ENCODE measurements at places on chromosomes 3 and 15.

GRCh38 chr15:69664572-69665571 is 212.3 kb downstream of the RPLP1 start:
- no peak for DNase-seq

DNA sequence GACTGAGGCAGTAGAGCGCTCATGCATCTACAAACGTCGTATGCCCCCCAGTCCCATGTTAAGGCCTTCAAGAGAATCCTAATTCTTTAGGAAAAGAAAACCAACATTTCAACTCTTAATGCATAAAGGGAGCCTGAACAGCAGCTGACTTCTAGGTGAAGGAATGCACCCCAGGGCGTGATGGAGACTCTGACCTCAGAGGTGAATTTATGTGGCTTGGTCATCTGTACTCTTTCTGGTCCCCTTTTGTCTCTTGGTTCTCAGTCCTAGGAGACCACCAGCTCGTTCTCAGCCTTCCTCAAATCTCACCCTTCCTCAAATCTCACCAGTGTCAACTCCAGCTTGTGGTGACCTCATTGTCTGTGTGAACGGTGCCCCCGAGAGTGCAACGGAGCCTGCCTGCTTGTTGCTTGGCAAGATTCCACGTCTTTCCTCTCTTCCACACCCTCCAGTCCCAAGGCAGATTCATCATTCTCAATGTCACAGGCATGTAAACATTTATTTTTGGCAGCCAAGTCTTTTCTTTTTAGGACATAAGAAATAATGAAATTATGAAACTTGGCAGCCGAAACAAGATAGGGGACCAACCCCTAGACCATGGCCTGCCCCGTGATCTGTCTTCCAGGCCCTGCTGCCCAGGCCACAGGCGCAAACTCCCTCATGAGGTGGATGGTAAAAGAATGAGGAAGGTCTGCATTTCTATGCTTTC is 166.2 kb downstream of the ADAMTS17 start:
- no peak for DNase-seq

GRCh38 chr3:152496716-152497115 is 228.0 kb downstream of the MBNL1 start:
- no peak for DNase-seq

GRCh38 chr3:41966206-41966605 is 4.3 kb upstream of the ULK4 start:
- no peak for DNase-seq

- DNase-seq: peak; percentile 28
Observed at GRCh38 chr15:62847900-62848489, 194.6 kb upstream of the TPM1 start.

DNA sequence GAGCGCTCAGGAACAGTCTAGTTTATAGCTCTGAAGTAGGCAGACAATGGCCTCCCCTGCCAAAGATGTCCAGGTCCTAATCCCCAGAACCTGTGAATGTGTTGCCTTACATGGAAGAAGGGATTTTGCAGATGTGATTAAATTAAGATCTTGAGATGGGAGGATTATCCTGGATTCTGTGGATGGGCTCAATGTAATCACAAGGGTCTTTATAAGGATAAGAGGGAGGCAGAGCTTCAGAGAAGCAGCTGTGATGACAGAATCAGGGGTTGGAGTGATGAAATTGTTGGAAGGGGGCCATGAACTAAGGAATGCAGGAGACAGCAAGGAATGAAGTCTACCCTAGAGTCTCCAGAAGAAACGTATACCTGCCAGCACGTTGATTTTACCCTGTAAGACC is 14.0 kb upstream of the GK5 start:
- DNase-seq: no peak

GRCh38 chr3:31008994-31009393 is 114.5 kb upstream of the GADL1 start:
- no peak for DNase-seq

DNA sequence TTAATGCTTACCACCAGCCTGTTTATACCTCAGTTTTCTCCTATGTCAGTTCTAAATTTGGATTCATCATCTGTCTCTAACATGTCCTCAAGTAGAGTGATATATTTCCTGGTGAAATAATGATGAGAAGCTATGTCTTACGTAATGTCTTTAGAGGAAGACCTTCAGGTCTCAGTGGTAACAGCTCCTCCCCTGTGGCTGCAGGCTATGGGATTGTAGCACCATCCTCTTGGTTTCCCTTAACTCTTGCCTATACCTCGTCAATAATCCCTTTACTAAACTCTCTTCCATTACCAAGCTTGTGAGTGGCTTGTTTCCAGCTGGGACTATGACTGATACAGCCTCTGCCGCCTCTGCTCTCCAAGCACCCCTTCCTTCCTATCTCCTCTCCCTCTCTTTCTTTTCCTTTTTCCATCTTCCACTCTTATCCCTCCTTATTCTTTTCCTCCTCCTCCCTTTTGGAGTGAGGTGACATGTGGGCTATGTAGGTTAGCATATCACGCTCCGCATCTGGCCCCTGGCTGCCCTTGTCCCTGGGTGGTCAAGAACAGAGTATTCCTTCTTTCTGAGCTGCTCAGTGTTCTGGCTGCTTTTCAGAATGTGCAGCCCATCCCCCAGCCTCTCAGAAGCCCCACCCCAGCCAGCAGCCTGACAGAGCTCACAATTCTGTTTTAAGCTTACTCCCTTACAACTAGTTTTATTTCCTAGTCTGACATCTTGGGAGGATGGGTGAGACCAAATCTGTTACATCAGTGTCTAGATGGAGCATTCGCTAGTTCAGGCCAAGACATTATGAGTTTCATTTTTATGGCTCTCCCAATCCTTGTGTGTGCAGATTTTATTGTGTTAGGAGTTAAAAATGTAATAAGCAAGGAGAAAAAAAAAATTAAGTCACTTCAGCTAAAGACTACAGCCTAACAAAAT is 75.0 kb upstream of the RNU6-1 start:
- no peak for DNase-seq

DNA sequence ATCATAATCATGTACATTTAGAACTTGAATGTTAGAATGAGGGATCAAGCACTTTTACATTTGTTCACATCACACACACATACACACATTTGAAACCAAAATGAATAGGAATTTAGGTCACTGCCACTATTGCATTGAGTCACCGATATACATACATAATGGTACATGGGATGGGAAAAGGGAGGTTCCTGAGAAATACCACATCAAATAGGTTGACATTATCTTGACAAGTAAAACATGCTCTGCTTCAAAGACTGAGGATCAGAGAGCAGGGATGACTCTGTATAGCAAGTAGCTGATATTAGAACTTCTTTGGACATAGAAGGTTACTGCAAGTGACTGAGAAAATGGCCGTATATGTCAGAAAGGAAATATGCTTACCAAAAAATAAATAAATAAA is 847.2 kb downstream of the PLOD2 start:
- no peak for DNase-seq

DNA sequence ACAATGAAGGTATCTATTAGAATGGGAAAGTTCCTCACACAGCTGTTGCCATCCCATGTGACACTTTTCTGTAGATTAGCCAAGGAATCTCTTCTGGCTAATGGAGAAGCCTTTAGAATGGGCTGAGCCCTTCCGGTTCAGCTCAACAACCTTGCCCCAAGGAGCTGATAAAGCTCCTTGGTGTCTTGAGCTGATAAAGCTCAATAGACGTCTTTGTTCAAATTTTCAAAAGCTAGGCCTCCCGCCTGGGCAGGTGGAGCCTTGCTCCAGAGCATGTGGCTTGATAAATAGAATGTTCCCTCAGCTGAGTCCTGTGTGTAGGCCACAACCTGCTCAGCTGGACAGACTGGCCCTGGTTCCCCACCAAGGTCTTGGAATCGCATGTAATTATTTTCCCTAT is 7.2 kb upstream of the BNIP2 start:
- DNase-seq: no peak

GRCh38 chr3:197420115-197420514 is 121.7 kb upstream of the DLG1 start:
- no peak for DNase-seq

- no peak for DNase-seq
Observed at GRCh38 chr3:24810881-24811280, 316.2 kb upstream of the THRB start.

DNA sequence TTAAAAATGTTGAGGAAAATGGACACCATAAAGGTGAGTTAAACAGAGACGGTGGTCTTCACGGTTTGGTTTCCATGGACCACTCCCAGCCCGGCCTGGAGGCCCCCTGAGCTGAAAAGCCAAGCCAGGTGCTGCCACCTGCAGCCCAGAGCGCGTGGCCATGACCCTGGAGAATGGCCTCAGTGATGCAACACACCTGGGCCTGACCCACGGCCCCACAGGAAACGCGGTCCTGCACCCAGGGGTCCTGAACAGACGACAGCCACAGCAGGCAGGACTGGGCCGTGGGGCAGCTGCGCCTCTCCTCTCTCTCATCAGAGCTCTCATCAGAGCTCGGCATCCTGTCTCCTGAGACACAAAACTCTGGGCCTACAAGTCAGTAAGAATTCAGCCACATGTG is 64.1 kb downstream of the NIPA2 start:
- DNase-seq: no peak

DNA sequence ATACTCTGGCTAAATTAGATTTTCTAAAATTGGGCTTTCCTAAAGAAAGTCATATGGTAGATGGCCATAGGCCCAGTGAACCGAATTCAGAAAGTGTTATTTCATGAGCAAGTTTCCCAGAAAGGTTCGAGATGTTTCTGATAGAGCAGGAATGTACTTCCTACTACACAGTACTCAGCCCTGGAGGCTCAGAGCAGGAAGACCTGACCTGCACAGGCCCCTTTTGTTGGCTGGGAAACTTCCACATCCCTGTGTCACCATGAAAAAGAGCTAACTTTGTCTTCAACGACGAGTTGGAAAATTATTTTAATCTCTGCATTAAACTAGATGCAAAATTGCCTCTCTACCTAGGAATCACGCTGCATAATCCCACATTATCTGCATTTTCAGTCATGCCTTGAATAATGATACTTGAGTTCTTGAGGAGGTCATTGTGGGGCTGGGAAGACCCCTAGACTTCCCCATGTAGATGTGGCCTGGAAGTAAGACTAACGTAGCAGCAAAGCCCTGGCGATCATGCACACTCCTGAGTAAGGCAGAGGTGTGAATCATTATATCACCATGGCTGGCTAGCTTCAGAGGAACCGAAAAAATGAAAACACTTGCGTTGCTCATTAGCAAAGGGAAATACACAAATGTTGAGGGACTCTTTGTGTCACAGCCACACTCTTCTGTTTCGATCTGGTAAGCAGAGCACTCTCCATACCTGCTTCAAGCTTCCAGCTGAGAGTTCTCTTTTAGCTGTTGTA is 47.1 kb downstream of the CMTM7 start:
- no peak for DNase-seq

- DNase-seq: no peak
Observed at GRCh38 chr15:78454992-78455391, 17.0 kb downstream of the IREB2 start.

GRCh38 chr3:51686512-51687215 is 15.6 kb downstream of the TEX264 start:
- peak; percentile 62 for DNase-seq

DNA sequence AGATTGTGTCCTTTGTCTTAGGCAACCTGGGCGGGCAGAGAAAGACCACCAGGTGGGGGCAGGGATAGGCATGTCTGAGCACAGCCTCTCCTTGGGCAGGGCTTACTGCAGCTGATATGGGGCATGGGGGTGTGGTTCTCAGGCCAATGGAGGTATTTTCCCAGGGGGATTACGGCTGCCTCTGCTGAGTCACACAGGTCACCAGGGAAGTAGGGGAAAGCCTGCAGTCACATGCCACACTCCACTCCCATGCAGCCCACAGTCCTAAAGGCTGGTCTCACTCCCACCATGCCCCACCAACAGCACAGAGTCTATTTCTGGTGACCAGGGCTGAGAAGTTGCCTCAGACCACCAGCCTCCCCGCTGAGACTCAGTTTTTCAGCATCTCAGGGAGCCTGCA is 466.4 kb downstream of the DIPK2A start:
- no peak for DNase-seq

DNA sequence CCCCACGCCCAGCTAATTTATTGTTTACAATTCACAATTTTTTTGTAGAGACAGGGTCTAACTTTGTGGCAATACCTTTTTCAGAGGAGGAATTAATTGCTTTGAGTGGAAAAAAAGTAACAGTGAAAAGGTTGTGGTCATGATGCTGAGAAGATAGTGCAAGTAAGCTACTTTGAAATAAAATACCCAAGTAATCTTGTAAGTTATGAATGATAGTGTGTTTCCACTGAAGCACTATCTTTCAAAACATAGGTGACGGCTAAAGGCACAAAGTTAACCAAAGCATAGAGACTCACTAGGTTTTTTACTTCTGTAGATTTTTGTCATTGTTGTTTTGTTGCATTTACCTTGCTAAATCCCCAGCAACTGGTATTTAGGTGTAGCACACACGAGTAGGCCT is 101.2 kb upstream of the C15orf61 start:
- no peak for DNase-seq

GRCh38 chr15:43511012-43511885 is 6.2 kb upstream of the MAP1A start:
- DNase-seq: no peak

DNA sequence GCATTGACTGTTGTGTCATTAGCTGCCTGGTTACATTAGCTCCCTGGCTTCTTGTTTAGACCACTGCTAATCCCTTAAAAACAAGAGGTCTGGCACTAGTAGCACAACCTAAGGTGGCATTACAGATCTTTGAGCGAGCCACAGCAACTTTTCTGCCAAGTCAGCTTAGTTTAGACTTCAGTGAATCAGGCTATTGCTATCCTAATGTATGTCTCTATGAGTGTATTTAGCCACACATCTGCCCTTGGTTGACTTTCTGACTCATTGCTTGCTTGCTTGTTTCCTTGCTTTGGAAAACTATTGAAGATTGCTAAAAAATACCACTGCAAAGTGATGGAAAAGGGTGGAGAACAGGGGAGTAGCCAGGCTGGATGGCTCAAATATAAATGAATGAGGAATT is 50.2 kb downstream of the CHP1 start:
- DNase-seq: no peak

DNA sequence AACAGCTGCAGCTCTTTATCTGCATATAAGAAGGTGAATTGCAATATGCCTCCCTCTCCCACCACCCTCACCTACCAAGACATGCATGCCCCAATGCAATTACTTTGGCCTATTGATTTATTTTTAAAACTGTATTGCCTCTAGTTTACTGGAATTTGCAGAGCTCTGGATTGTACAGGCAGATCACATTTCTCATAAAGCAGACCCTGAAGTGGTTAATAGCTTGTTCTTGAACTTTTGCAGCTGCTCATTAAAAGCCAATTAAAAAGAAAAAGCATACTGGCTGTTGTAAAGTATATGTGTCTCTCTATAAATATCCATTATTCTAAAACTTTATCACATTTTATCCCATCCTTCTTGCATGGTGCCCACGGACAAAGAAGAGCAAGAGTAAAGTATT is 221.5 kb upstream of the TOPAZ1 start:
- no peak for DNase-seq

DNA sequence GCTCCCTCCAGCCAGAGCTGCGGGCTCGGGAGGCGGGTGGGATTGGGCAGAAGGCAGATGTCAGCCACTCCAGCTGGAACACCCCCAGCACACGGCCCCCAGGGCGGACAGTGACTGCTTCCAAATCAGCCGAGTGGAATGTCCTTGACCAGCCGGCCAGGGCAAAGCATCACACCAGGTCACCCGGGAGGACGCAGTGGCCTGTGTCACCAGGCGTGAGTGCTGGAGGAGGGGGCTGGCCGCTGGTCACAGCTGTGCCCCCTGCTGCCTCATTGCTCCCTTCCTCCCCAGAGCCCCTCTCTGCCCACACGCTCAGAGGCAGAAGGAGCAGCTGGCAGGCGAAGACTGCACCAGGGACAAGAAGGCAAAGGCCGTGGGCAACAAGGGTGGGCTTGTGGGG is 33.5 kb downstream of the NTRK3 start:
- no peak for DNase-seq

All from activated naive CD4-positive, alpha-beta T cell treated with anti-CD3 and anti-CD28 coated beads, Interleukin-2, amount 50 U/mL, for 16 hours (primary cell).